LHCN-M2 (cell line): ENCODE measurements at places on chromosomes 6 and 20. TPM values are rescaled to one million over a fixed set of nuclear protein-coding genes. Genes with fewer than 3 reads are reported as not detected.

DCDC2 gene
- 0.13 TPM in 1 of 2 replicates, not detected in the other for total RNA-seq

ENPP4 gene
- 1.8 and 1.9 TPM in 2 replicates for total RNA-seq

HSPA1L gene
- total RNA-seq, result 0.71 and 1.5 TPM in 2 replicates

CDH4 gene
- 0.98 and 1.3 TPM in 2 replicates for total RNA-seq

RAB32 gene
- total RNA-seq, result 61.7 and 72.4 TPM in 2 replicates

RAB44 gene
- total RNA-seq, result not detected in 2 replicates

WASF1 gene
- 11.3 and 14.9 TPM in 2 replicates for total RNA-seq

DYNLT2 gene
- total RNA-seq, result 0.77 and 1.9 TPM in 2 replicates

PDYN gene
- not detected in 2 replicates for total RNA-seq

CRIP3 gene
- not detected in 2 replicates for total RNA-seq

VWA7 gene
- total RNA-seq, result not detected in 2 replicates

NKX2-4 gene
- not detected in 2 replicates for total RNA-seq

RIPOR2 gene
- total RNA-seq, result 0.64 and 1.7 TPM in 2 replicates

PI3 gene
- total RNA-seq, result not detected in 2 replicates

MAVS gene
- 24.3 and 25.0 TPM in 2 replicates for total RNA-seq

TOX2 gene
- total RNA-seq, result 1.6 and 2.2 TPM in 2 replicates

SUMO4 gene
- total RNA-seq, result 0.34 and 2.1 TPM in 2 replicates

TCP11 gene
- 0.23 and 0.32 TPM in 2 replicates for total RNA-seq

RPP40 gene
- total RNA-seq, result 38.6 and 53.4 TPM in 2 replicates

RIOK1 gene
- 17.5 and 19.1 TPM in 2 replicates for total RNA-seq

PTK6 gene
- 0.40 and 0.45 TPM in 2 replicates for total RNA-seq

FOXF2 gene
- total RNA-seq, result not detected in 2 replicates

SLC29A1 gene
- 58.5 and 77.7 TPM in 2 replicates for total RNA-seq

HFE gene
- total RNA-seq, result 11.5 and 12.5 TPM in 2 replicates

BANF2 gene
- not detected in 2 replicates for total RNA-seq

PTCHD4 gene
- total RNA-seq, result 21.0 and 23.6 TPM in 2 replicates

PRDM13 gene
- under 0.01 TPM in 1 of 2 replicates, not detected in the other for total RNA-seq

FGD2 gene
- total RNA-seq, result not detected in 2 replicates

RAMACL gene
- total RNA-seq, result 0.06 TPM in 1 of 2 replicates, not detected in the other

NAPB gene
- total RNA-seq, result 12.8 and 14.2 TPM in 2 replicates

STMND1 gene
- not detected in 2 replicates for total RNA-seq

ASF1A gene
- 33.9 and 37.2 TPM in 2 replicates for total RNA-seq

HLA-E gene
- 133 and 149 TPM in 2 replicates for total RNA-seq

HLA-DOA gene
- 0.06 and 0.23 TPM in 2 replicates for total RNA-seq
